Small intestine (tissue), 16 donors: ENCODE measurements at places on chromosomes 6 and 20. TPM values are rescaled to one million over a fixed set of nuclear protein-coding genes. Genes with fewer than 3 reads are reported as not detected.
A peak's percentile ranks its signal among the peaks of the same experiment; 100 is the strongest.

SCRT2 gene
- polyA plus RNA-seq, result not detected

- DNase-seq, result peak; percentile 95
These were observed 185.8 kb upstream of the TENT5A start for GRCh38 chr6:81938014-81938856.

GRCh38 chr6:168384045-168385036, 56.6 kb upstream of the SMOC2 start:
- DNase-seq, result no peak

GRCh38 chr6:35370124-35370741, 27.9 kb downstream of the PPARD start:
- DNase-seq, result no peak

CTAGE9 gene
- polyA plus RNA-seq, result not detected

DNA sequence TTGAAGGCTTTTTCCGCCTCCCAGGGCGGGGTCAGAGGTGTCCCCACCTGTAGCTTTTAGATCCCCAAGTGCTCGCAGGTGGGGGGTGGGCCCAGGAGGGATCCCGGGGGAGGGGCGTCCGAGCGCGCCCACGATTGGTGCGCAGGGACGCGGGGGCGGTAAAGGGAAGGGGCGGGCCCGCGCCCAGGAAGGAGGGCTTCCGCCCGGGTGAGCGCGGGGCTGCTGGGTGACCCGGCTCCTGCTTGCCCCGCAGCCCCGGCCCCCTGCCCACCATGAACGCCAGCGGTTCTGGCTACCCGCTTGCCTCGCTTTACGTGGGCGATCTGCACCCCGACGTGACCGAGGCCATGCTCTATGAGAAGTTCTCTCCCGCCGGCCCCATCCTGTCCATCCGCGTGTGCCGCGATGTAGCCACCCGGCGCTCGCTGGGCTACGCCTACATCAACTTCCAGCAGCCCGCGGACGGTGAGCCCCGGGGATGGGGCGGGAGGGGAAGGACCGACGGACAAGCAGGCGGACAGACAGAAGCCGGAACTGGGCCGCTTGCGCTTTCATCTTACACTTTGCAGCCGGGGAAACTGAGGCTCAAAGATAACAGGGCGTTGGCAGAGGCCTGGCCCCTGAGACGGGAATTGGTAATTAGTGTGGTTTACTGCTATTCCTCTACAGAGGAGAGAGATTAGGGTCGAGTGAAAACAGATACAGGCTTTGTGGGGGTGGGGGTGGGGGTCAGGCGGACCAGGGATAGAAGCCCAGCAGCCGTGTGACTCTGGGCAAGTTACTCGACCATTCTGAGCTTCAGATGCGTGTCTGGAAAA, at the start of gene PABPC1L:
Gene PABPC1L, plus strand, starts transcription at position 189 of the 818 bp plus-strand sequence. Its CDS starts 84 bp downstream, at position 273.
- peak; percentile 81 for DNase-seq

DNA sequence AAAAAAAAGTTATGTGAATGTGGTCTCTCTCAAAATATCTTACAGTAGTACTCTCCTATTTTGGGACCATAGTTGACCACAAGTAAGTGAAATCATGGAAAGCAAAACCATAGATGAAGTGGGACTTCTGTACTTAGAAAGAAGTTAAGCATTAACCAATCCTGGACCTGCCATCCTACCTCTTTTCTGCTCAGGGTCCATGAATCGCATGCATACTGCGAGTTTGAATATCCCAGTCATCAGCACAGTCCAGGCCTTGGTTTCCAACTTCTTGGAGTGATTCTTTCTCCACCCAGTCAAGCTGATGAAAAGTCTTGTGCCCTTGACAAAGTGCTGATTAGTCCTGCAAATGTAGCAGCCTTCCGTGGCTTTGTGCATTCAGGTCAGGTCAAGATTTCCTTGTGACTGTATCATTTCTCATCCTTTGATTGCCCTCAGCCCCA, 46.0 kb downstream of the RNF217 start:
- DNase-seq, result peak; percentile 9

DNA sequence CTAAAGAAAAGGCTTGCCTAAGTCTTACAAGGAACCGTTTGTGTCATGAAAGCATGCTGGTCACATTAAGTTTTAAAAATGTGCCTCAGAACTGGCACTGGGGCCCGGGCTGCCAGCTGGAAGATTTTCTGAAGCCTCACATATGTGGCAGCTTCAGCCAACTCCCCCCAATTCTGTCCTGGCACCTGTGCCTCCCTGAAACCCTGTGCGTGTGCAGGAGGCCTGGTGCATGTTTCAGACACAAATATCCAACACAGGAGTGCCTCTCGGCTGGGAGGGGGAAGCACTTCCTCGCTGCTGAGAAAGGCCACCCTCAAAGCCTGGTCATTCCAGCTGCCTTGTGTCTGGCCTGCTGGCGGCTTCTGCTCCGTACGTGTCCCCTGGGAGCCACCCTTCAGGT, 188.5 kb upstream of the SNX9 start:
- DNase-seq, result no peak

SLC24A3 gene
- not detected for polyA plus RNA-seq

GRCh38 chr6:45187836-45188235, 140.3 kb upstream of the RUNX2 start:
- DNase-seq, result no peak

- no peak for DNase-seq
These were observed 13.9 kb downstream of the GNL1 start for GRCh38 chr6:30542404-30542725.

LAMA5 gene
- polyA plus RNA-seq, result 1.3 TPM

RNF146 gene
- 27.1 TPM for polyA plus RNA-seq

FOXQ1 gene
- polyA plus RNA-seq, result 1.3 TPM

GRCh38 chr6:143598466-143599080, 79.2 kb upstream of the PHACTR2 start:
- DNase-seq, result no peak

METTL24 gene
- 0.66 TPM for polyA plus RNA-seq

DNA sequence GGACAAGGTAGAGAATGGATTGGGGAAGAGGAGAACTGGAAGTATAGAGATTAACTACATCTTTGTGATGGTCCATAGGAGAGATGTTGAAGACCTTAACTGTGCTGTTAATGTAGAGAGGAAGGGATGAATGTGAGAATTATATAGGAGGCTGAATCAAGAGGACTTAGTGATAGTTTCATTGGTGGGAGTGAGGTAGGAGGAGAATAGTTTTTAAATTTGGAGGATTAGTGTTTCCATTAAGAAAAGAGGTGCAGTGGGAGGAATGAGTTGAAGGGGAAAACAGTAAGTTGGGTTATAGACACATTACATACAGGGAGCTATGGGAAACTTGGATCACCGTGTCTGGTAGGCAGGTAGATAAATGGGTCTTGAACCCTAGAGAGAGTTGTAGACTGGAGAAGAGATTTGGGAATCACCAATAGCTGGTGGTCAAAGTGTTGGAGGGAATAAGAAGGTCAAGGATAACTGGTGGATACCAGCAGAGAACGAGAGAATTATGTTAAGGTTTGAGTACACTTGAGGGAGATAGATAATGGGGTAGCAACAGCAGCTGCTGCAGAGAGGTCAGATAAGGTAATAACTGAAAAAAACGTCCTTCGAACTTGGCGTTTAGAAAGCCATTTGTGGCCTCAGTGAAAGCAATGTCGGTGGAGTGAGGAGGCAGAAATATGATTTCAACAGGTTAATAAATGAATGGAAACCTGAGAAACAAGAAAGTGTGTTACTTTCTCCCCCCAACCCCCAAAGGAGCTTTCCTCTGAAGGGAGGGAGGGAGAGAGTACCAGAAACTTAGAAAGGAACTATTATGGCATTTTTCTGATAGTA, 3.1 kb downstream of the C6orf89 start:
- DNase-seq, result no peak

DNA sequence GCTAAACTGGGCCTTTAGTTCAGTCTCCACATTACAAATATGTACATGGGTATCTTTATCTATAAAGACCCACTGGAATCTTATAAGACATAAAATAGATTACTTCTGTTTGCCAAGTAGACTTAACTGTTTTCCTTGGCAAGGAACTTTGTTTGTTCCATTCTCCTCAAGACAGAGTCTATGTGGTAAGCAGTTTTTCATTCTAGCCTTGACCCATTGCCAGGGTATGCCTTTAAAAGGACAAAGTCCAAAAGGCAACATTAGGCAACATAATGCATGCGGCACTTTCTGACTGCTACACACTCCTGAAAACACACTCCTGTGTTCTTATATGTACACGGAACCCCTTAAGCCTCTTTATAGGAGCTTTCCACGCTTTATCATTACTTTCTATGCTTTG, 20.4 kb downstream of the VNN1 start:
- DNase-seq, result peak; percentile 70
